ENCODE measurements at places on chromosomes 13 and 19.
A peak's percentile ranks its signal among the peaks of the same experiment; 100 is the strongest.

DNA sequence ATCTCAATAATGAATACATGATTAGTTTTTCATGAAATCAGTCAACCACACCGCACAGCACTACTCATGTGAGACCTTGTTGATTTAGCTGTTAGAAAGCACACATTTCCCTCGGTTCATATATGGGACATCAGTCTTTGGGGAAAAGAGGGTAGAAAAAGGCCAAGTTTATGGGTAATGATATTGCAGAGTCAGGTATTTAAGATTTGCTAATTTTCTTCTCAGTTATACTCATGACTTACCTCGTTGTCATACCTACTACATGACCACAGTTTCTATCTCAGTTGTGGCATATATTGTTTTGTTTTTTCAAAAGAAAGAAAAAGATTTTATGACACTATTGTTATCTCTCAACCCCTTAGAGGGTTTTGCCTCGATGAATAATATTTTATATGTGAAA lies 165.6 kb downstream of the POU4F1 start:
- H3K4me3 ChIP-seq: no peak overlapping the region
- no peaks in the 10 kb centered on the region for H3K4me1 ChIP-seq
- DNase-seq: no peak
- H3K36me3 ChIP-seq: no peaks in the 10 kb centered on the region
- H3K27ac ChIP-seq: no peak overlapping the region
- no peaks in the 10 kb centered on the region for H3K27me3 ChIP-seq

GRCh38 chr13:24085662-24086061 lies 74.9 kb upstream of the SPATA13 start:
- no peaks in the 10 kb centered on the region for H3K4me1 ChIP-seq
- no peak overlapping the region for H3K27ac ChIP-seq
- no peaks in the 10 kb centered on the region for H3K27me3 ChIP-seq
- no peak for DNase-seq

DNA sequence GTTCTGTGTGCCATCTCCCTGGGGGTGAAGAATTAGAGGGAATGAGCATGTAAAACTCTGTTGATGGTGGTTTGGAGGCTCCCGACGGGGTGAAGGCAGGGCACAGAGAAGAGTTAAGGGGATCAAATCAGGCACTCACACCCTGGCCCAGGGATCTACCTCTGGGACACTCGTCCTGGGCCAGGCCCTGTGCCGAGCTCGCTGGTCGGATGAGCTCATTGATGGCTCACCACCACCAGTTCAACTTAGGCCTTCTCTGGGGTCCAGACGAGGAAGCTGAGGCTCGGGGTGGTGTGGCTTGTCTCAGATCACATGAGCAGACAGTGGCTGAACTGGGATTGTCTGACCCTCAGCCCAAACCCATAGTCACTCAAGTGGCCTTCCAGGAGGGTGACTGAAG lies 1.6 kb downstream of the NACC1 start:
- peaks cover 39% of the 10 kb centered on the region for H3K36me3 ChIP-seq
- DNase-seq: no peak
- H3K27ac ChIP-seq: peak overlapping the region; percentile 88
- H3K27me3 ChIP-seq: no peaks in the 10 kb centered on the region
- H3K4me1 ChIP-seq: peaks cover 8% of the 10 kb centered on the region

DNA sequence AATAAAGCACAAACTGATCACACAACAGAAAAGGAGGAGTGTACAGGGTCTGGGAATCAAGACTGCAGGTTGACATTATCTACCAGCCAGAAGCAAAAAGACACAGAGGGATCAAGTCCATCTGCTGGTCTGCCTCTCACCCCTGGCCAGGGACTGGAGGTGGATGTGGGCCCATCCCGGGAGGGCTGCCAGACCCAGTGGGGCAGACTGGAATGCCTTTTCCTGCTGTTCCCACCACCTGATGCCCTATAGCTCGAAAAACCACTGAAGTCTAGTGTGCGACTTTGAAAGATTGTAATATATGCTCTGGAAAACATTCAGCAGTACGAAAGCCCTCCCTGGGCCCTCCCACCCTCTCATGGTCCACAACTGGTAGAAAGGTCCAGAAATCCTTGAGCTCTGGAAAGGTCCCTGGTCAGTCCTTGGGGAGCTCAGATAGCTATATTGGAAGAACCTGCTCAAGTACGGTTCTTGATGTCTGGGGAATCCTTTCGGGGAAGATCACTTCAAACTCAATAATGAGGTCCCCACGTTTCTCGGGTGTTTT lies 2.6 kb downstream of the DNAJB1 start:
- H3K36me3 ChIP-seq: peaks cover 35% of the 10 kb centered on the region
- H3K4me1 ChIP-seq: peaks cover 24% of the 10 kb centered on the region
- peak overlapping the region; percentile 98 for H3K27ac ChIP-seq

GRCh38 chr13:36297366-36298338 lies at the start of gene CCDC169:
TSS of gene CCDC169 (minus strand) at chr13:36297814. CDS start at chr13:36297719, 95 bp downstream.
- no peak within 1 kb of the TSS for H3K27ac ChIP-seq
- peak; percentile 54 for DNase-seq

DNA sequence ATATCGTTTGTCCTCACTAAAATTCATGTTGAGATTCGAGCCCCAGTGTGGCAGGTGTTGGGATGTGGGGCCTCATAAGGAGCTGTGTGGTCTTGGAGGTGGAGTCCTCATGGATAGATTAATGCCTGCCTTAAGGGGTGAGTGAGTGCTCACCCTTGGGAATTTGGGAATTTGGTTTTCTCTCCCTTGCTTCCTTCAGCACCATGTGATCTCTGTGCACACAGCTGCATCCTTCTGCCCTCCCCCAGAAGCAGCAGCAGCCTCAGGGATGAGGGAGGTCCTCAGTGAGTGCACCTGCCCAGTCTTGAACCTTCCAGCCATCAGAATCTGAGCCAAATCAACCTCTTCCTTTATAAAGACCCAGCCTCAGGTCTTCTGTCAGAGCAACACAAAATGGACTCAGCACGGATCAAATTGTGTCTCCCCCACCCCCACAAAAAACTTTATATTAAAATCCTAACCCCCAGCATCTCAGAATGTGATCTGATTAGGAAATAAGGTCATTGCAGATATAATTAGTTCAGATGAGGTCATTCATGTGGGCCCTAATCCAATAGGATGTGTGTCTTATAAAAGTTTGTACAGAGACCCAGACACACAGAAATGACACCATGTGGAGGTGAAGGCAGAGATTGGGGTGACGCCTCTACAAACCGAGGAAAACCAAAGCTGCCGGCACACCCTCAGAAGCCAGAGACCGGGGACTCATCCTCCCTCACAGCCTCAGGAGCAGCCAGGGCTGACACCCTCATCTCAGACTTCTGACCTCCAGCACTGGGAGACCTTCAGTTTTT lies 12.9 kb downstream of the CYTH2 start:
- no peak overlapping the region for H3K4me3 ChIP-seq
- no peak for DNase-seq
- H3K36me3 ChIP-seq: peaks cover 15% of the 10 kb centered on the region
- H3K27ac ChIP-seq: no peak overlapping the region

- H3K27me3 ChIP-seq: no peaks in the 10 kb centered on the region
- DNase-seq: no peak
- H3K4me3 ChIP-seq: no peak overlapping the region
Measured at GRCh38 chr13:51632591-51633362, 48.5 kb downstream of the WDFY2 start.

DNA sequence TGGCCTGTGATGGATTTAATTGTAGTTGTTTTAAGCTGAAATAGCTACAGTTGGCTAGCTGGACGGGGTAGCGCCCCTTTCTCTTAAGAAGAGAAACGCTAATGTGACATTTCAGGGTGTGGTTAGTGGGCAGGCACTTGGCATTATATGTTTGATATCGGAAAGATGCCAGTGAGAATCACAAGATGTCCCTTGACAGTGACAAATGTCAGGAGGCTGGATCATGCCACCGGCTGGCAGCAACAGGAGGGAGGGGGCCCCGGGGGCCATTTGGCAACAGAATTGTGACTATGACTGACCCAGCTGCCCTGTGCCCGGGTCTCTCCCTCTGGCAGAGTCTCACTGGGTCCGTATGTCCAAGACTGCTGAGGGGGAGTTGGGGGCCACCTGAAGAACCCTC lies 4.7 kb downstream of the DCAF15 start:
- no peak overlapping the region for H3K4me3 ChIP-seq
- no peak overlapping the region for H3K27ac ChIP-seq
- no peaks in the 10 kb centered on the region for H3K27me3 ChIP-seq
- no peak for DNase-seq
- H3K36me3 ChIP-seq: peaks cover 65% of the 10 kb centered on the region

DNA sequence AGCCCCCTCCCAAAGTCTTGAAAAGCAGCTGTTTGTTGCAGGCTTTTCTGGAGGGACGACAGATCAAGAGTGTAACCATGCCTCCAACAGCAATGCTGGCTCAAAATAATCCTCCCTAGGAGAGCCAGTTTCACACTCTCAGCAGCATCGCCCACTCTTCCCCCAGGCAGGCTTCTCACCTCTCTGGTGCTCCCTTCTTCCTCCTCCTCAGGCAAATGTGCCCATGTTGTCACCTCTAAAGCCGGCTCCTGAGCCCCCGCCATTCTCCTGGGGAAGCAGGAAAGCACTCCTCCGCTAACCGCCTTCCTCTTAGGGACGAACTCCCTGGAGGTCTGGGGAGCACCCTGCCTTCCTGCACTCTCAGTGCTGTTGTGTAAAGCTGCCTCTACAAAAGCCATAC lies 98.9 kb upstream of the SGCG start:
- no peaks in the 10 kb centered on the region for H3K36me3 ChIP-seq
- H3K4me1 ChIP-seq: no peaks in the 10 kb centered on the region
- H3K4me3 ChIP-seq: no peak overlapping the region
- no peak overlapping the region for H3K27ac ChIP-seq
- H3K27me3 ChIP-seq: no peaks in the 10 kb centered on the region

GRCh38 chr19:45922281-45922680 lies 7.7 kb upstream of the NANOS2 start:
- no peaks in the 10 kb centered on the region for H3K4me1 ChIP-seq
- no peaks in the 10 kb centered on the region for H3K36me3 ChIP-seq
- no peak overlapping the region for H3K27ac ChIP-seq
- no peak for DNase-seq
- no peak overlapping the region for H3K4me3 ChIP-seq

GRCh38 chr19:38003438-38004185 lies 96.6 kb downstream of the SIPA1L3 start:
- H3K4me3 ChIP-seq: no peak overlapping the region
- H3K27me3 ChIP-seq: no peaks in the 10 kb centered on the region
- peak; percentile 90 for DNase-seq

GRCh38 chr19:32406161-32407003 lies 812 bp downstream of the DPY19L3 start:
- H3K27me3 ChIP-seq: no peaks in the 10 kb centered on the region
- peak overlapping the region; percentile 91 for H3K4me3 ChIP-seq
- peaks cover 27% of the 10 kb centered on the region for H3K36me3 ChIP-seq
- peak overlapping the region; percentile 68 for H3K27ac ChIP-seq
- H3K4me1 ChIP-seq: peaks cover 13% of the 10 kb centered on the region

GRCh38 chr19:47241919-47242577 lies 11.0 kb upstream of the BBC3 start:
- H3K27me3 ChIP-seq: no peaks in the 10 kb centered on the region
- peak overlapping the region; percentile 58 for H3K27ac ChIP-seq
- H3K4me3 ChIP-seq: no peak overlapping the region
- DNase-seq: no peak
- peaks cover 6% of the 10 kb centered on the region for H3K4me1 ChIP-seq

GRCh38 chr13:92097337-92097903 lies 699.0 kb downstream of the GPC5 start:
- no peak overlapping the region for H3K4me3 ChIP-seq
- H3K4me1 ChIP-seq: no peaks in the 10 kb centered on the region
- H3K27ac ChIP-seq: no peak overlapping the region
- no peaks in the 10 kb centered on the region for H3K36me3 ChIP-seq
- no peaks in the 10 kb centered on the region for H3K27me3 ChIP-seq

- no peak overlapping the region for H3K4me3 ChIP-seq
- no peak overlapping the region for H3K27ac ChIP-seq
- no peaks in the 10 kb centered on the region for H3K36me3 ChIP-seq
- no peaks in the 10 kb centered on the region for H3K4me1 ChIP-seq
- no peak for DNase-seq
- no peaks in the 10 kb centered on the region for H3K27me3 ChIP-seq
Measured at GRCh38 chr13:65642996-65643395, 1587.1 kb downstream of the PCDH9 start.

DNA sequence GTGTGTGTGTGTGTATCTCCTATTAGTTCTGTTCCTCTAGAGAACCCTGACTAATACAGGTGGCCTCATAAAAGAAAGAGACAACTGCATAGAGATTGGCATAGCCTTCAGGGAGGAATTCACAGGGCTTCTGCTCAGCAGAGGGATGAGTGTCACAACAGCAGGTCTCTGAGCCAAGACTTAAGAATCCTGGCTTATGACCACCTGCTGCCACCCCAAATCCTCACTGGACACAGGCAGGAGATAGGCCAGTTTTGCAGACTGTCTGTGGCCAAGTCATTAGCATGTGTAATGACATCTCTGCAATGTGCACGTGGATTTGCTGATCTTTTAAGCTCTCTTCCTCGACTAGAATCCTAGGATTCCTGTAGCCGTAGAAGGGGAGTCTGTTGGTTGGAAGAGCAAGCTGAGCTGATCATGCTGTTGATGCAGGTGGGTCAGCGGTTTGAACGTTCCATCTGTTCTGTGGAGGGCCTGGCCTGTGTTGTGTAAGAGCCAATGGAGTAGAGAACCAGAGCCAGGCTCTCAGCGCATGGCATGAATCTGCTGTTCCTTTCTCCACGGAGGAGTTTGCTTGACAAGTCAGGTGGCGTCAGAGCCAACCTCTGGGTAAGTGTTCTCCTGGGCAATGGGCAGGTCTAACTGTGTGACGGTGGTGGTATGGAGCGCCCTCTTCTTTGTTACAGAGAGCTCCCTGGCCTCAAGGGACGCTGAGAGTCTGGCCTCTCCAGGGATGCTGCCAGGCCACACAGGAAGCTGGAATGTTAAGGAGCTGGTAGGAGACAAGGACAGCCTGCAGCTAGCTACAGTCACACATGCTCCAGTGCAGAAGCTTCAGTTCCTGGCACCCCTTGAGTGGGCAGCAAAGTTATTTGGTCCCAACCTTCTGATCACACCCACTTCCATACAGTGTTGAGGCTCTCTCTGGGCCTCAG lies 503.1 kb downstream of the FOXO1 start:
- peaks cover 6% of the 10 kb centered on the region for H3K4me1 ChIP-seq
- H3K4me3 ChIP-seq: no peak overlapping the region
- no peaks in the 10 kb centered on the region for H3K36me3 ChIP-seq
- no peaks in the 10 kb centered on the region for H3K27me3 ChIP-seq
- H3K27ac ChIP-seq: no peak overlapping the region
- no peak for DNase-seq

DNA sequence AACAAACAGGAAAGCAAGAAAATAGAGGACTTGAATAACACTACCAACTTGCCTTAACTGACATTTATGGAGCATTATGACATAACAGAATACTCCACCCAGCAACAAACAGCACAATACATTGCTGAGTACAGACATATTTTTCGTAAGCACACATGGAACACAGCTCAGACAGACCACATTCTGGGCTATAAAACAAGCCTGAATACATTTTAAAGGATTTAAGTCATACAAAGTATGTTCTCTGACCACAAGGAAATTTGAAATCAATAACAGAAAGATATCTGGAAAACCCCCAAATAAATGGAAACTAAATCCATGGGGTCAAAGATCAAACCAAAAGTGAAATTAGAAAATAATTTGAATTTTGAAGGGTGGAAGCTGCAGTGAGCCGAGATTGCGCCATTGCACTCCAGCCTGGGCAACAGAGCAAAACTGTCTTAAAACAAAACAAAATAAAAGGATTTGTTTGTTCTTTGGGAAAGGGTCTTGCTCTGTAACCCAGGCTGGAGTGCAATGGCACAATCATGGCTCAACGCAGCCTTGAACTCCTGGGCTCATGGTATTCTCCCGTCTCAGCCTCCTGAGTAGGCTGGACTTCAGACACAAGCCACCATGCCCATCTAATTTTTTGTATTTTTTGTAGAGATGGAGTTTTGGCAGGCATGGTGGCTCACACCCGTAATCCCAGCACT lies 5.6 kb downstream of the ZDHHC20 start:
- H3K27me3 ChIP-seq: no peaks in the 10 kb centered on the region
- H3K36me3 ChIP-seq: 0 out of 2 replicates have a peak, but pooled peaks cover 9% of the 10 kb centered on the region
- no peak overlapping the region for H3K27ac ChIP-seq
- no peak for DNase-seq
- H3K4me1 ChIP-seq: peaks cover 4% of the 10 kb centered on the region
- H3K4me3 ChIP-seq: no peak overlapping the region

Measured in RWPE2 (cell line).